Posterior cingulate gyrus (tissue), 11 donors: ENCODE measurements at places on chromosomes 12 and 14.

GRCh38 chr12:58233886-58234285 is 292.5 kb downstream of the ATP23 start:
- DNase-seq: no peak

- no peak for DNase-seq
Measured at GRCh38 chr12:104952816-104953215, 5.3 kb downstream of the SLC41A2 start.

- no peak for DNase-seq
Measured at GRCh38 chr14:69921052-69921451, 41.8 kb downstream of the SMOC1 start.

GRCh38 chr14:35525695-35526094 is 8.3 kb upstream of the INSM2 start:
- DNase-seq: no peak

GRCh38 chr14:68172627-68173026 is 353.0 kb downstream of the RAD51B start:
- no peak for DNase-seq

DNA sequence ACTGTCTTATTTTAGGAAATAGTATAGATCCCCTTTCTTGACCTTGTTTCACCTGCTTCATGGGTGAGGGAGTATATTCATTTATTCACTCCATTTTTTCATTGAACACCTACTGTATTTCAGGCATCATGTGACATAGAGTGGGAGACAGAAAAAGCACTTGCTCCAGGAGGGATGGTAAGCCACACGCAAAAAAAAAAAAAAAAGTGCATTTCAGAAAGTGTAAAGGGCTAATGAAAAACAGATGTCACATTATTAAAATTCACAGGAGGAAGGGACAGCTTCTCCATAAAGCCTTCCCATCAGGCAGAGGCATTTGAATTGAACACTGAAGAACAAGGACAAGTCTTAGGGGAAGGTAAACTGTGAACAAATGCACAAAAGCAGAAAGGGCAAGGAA is 7.5 kb downstream of the SLC8A3 start:
- DNase-seq: no peak

DNA sequence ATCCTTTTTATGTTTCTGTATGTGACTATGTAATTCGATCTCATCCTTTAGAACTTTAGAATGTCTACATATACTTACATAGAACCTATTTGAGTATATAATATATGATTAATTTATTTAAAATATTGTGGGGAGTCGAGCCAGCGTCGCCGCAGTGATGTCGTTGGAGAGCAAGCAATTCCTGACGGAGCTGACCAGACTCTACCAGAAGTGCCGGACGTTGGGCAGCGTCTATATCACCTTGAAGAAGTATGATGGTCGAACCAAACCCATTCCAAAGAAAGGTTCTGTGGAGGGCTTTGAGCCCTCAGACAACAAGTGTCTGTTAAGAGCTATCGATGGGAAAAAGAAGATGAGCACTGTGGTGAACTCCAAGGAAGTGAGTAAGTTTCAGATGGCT is 6.4 kb upstream of the CD27 start:
- DNase-seq: peak; percentile 27
